Astrocyte of the cerebellum (primary cell): ENCODE measurements at places on chromosomes 5 and 9.

GRCh38 chr5:77849308-77849900 is 73.3 kb upstream of the TBCA start:
- DNase-seq, result no peak

DNA sequence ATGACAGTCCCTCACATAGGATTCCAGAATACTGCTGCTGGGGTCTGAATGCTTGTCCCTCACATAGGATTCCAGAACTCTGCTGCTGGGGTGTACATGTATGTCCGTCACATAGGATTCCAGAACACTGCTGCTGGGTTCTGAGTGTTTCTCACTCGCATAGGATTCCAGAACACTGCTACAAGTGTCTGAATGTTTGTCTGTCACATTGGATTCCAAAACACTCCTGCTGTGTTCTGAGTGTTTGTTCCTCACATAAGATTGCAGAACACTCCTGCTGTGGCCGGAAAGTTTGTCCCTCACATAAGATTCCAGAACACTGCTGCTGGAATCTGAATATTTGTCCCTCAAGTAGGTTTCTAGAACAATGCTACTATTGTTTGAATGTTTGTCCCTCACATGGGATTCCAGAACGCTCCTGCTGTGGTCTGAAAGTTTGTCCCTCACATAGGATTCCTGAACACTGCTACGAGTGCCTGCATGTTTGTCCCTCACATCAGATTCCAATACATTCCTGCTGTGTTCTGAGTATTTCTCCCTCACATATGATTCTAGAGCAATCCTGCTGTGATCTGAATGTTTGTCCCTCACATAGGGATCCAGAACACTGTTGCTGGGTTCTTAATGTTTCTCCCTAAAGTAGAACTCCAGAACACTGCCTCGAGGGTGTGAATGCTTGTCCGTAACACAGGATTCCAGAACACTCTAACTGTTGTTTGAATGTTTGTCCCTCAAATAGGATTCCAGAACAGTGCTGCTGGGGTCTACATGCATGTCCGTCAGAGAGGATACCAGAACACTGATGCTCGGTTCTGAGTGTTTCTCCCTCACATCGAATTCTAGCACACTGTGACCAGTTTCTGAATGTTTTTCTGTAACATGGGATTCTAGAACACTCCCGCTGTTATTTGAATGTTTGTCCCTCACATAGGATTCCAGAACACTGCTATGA is 200.4 kb downstream of the FOXD4L6 start:
- no peak for DNase-seq

DNA sequence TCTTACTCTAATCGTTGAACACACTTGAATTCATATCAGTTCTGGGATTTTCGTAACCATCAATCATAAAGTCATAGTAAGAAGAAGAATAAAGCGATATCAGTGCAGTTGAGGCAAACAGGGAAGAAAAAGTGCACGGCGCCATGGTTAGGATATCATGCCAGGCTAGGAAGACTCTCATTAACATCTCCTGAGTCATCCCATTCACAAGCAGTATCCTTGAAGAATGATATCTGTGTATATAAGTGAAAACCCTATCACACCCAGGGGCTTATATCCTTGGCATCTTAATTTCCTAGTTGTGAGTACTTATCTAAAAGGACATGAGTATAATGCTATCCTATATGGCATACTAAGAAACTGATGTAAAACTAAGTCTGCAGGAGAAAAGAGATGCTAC is 38.6 kb downstream of the NFIB start:
- no peak for DNase-seq

- no peak for DNase-seq
Measured at GRCh38 chr9:127245637-127246164, 18.9 kb upstream of the GARNL3 start.

- DNase-seq, result no peak
Measured at GRCh38 chr5:178196281-178196812, 8.0 kb upstream of the HNRNPAB start.

DNA sequence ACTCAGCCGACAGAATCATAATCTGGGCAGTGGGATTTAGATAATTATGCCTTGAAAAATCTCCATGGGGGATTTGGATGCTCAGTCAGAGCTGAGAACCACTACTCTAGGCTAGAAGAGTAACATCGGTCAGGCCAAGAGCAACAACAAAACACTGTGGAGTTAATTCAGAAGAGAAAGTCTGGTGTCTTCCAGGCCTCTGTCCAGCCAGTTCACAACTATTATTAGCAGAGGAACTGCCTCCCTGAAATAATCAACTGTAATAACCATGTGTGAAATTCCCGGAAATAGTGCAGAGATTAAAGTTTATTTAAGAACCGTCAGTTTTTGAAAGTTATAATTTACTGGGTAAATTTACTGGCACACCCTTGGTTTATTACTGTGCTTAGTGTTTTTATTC is 8.2 kb upstream of the MARCHF3 start:
- DNase-seq, result no peak

GRCh38 chr9:105515811-105516413 is 42.0 kb upstream of the FKTN start:
- DNase-seq, result no peak

DNA sequence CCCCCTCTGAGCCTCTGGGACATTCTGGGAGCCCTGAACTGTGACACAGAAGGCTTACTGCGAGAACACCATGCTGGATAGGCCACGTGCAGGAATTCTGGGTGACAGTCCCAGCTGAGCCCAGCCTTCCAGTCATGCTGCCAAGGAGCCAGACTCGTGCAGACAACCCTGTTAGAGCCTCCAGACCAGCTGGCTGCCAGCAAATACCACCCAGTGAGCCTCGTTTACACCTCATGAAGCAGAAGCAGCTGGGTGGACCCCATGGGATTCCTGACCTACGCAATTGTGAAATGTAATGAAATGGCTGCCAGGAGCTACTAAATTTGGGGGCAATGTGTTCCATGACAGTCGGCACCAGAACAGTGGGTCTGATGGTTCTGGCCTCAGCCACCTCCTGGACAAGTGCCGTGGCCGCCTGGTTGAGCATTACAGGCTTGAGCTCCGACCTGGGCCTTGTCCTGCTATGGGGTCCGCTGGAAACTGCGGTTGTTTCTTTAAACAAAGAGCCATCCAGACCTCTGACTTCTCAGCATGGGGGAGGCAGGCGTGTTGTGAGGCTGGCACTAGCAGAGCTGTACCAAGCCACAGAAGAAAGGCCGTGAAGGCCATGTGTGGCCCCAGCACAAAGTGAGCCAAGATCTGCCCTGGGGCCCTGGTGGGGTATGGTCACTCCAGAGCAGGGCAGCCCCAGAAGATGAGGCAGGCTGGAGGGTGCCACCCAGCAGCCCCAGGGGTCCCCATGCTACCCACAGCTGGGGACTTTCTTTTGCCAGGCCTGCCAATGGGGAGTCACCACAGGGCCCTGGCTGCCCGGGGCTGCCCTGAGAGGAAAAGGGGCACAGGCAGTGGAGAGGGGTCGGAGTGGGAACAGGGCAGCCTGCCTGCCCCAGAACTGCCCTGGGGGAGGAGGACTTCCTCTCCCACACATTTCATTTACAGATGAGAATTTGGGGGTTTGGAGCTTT is 19.3 kb upstream of the RXRA start:
- DNase-seq, result no peak

- DNase-seq, result no peak
Measured at GRCh38 chr5:142807372-142807911, 37.3 kb downstream of the ARHGAP26 start.

DNA sequence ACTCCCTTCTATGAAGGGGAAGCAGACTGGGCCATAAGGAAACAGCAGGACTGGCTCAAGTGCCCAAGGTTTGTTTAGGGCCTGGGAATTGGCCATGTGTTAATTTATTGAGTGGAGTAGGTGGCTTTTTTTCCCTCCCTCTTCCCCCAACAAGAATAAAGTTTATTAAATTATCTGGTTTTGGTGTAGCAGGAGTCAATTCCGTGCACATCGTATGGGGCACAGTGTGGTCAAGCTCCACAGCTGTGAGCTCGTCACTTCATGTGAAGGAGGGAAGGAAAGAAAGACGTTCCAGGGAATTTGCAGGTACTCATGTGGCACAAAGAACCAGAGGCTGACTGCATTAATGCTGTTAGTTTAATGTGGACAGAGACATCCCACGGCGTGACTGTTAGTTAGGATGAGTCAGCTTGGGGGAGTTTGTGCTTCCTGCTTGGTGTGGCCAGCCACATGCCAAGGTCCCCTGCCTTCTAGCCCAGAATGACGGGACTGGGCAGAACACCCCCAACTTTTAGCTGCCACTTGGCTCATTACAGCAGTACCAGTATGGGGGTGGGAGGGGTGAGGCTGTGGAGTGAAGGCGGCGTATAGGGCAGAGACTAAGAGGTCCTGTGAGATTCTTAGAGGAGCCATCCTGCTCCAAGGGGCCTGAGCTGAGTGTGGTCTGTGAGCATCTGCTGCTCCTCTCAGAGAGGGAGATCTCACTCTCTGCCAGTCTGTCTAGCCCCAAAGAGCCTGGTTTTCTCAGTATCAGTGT is 33.2 kb downstream of the CSF1R start:
- DNase-seq, result peak; percentile 44
